ENCODE measurements at places on chromosomes 11 and 22.

DNA sequence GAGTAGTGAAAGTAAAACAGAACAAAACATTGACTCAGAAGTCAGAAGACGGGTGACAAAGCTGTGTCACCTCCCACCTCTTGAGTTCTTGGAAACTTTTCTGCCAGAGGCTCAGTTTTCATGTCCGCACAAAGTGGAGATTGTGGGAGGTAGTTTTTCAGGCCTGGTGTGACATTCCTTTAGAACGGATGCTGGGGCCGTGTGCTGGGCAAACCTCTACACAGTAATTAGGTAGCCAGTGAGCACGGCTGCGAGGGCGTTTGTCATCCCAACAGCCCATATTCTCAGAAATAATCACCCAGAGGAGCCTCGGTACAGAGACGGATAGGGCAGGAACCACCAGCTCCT lies 1054.4 kb downstream of the TBC1D22A start:
- DNase-seq, result no peak

GRCh38 chr22:38097557-38098409 lies 12.7 kb downstream of the BAIAP2L2 start:
- DNase-seq, result no peak

GRCh38 chr22:27317096-27317495 lies 484.5 kb downstream of the MN1 start:
- no peak for DNase-seq

- DNase-seq, result no peak
These were observed 28.3 kb downstream of the ANO5 start for GRCh38 chr11:22221143-22221542.

- DNase-seq, result no peak
These were observed 540 bp downstream of the MEN1 start for GRCh38 chr11:64809781-64810241.

DNA sequence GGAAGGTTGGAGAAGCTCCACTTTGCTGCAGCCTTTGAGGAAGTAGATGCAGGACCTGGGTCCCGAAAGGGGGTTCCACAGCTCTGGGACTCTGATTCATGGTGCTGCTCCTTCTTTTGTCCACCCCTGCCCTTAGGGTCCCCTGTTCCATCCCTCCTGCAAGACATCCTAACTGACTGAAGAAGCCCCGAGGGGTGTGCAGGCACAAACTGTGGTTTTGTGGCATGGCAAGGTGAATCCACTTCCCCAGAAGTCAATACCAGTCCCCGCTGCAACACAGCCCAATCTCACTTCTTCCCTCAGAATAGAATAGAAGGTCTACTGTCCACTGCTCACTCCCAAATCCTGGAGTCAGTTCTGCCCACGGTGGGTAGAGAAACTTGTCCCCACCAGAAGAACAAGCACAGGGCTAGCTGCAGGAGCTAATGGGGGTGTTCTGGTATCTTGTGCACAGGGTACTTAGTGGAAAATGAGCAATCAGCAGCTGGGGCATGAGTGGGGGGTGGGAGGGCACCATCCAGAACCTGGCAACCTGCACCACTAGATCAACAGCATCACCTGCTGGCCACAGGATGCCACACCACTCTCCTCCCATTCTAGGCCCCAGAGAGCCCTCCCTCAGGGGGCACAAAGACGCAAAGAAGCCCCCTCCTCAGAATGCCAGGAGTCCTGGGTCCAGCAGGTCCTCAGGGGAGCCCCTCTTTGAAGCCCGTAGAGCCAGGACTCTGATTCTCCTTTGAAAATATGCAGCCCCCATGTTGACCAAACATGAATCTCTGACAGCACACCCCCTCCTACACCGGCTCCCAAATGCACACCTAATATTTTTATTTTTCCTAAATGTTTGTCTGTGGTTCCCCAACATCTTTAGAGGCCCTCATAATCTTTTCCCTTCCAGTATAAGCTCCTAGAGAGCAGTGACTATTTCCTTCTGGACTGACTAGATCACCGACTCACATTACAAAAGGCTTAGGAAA lies 14.1 kb downstream of the SPATA19 start:
- no peak for DNase-seq

GRCh38 chr22:29255064-29255621 lies 12.6 kb downstream of the RHBDD3 start:
- no peak for DNase-seq

DNA sequence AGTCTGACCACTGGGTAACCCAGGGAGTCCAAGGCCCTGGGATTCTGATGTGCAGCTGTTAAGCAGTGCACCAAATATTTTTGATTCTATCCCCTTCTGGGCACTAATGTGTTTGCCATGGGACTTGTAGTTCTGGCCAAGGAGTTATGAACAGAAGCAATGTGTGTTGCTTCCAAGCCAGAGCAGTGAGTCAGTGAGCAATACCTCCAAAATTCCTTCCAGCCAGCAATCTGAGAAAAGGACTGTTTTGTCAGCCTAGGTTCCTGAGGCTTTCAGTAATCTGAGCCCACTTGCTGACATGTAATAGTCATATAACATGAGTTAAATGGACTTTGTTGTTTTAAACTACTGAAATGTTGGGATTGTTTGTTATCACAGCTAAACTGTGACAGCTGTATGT lies 311.4 kb downstream of the NELL1 start:
- no peak for DNase-seq

GRCh38 chr11:69965821-69966582 lies 112.1 kb upstream of the ANO1 start:
- no peak for DNase-seq

DNA sequence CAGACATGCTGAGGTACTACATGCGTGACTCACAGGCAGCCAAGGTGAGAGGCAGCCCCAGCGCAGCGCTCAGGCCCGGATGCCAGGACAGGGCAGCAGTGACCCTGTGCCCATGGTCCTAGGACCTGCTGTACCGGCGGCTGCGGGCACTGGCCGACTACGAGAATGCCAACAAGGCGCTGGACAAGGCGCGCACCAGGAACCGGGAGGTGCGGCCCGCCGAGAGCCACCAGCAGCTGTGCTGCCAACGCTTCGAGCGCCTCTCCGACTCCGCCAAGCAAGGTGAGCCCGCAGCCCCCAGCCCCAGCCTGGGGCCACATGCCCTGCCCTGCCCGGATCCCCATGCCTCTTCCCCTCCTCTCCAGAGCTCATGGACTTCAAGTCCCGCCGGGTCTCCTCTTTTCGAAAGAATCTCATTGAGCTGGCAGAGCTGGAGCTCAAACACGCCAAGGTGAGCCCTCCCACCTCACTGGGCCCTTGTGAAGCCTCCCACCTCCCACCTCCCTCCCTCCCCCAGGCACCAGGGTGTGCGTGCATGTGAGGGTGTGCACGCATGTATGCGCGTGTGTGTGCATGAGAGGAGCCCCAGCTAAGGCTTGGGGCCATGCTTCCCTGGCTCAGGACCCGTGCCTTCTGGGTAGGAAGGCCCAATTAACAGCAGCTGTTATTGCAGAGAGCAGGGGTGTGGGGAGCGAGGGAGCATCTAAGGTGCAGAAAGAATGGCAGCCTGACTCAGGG lies 5.3 kb downstream of the CFL1 start:
- no peak for DNase-seq

- no peak for DNase-seq
These were observed 15.7 kb downstream of the ROBO3 start for GRCh38 chr11:124880958-124881357.

GRCh38 chr11:73003088-73003487 lies 139.0 kb downstream of the FCHSD2 start:
- no peak for DNase-seq

GRCh38 chr11:58286249-58286648 lies 18.2 kb upstream of the OR10W1 start:
- no peak for DNase-seq

DNA sequence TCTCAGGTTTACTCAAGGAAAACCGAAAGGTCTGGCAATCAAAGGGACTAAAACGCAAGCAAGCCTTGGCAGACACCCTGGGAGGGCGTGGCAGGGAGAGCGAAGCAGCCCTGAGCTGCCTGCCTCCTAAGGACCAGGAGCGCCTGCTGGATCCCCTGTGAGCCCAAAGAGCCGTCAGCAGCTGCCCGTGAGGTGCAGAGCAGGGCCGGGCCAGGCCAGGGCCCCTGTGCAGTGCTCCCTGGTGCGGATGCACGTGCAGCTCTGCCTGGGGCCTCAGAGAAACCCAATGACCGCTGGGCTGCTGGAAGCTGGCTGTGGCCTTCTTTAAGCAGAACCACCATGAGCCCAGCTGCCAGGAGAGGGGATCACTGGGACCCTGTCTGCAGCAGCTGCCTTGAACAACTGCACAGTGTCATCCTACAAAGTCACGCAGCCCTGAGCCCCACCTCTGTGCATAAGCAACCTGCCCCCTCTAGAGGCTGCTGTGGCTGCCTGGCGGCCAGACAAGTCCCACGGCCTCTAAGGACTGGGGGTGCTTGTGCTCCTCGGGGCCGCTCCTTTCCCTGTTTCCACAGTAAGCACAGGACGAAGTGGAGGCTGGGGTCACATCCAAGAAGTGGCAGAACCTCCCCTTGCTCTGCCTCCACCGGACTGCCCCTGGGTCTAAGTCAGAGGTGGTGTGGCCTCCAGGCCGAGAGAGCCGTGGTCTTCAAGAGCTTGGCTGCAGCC lies 29.1 kb upstream of the COMT start:
- no peak for DNase-seq

- no peak for DNase-seq
These were observed 45.5 kb upstream of the CRYBB3 start for GRCh38 chr22:25153961-25154666.

DNA sequence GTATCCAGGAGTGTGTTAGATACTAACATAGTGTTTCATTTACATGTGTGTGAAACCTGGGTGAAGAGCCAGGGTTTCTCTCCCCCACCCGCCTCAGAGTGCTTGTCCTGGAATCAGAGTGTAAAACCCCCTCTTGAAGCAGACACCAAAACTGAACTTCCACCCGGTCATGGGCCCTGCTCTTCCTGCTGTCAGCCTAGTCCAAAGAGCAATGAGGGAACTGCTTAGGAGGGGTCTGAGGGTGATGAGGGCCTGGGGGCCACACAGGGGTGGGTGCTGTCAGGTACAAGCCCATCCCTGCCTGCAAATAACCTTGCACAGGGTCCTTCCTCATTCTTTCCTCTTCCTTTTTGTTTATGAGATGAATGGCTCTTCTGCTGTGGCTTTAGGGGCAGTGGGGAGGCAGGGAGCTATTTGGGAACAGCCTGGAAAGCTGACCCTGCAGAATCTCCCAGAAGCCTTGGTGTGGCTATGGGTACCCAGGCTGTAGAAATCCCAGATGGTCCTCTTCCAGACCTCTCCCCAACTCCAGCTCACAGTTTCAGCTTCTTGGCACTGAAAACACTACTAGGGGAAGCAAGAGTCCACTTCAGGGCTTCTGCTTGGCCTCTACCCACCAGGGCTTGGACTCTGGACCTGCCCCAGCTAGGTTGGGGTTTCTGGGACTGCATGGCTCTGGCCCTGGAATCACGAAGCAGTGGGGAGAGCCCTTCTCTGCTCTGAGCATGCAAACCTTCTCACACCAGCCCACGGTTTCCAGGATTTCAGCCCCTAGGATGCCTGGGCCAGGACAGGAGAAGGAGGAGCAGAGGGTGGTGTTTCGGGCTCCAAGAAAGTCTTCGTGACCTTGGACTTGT lies 8.5 kb downstream of the BATF2 start:
- no peak for DNase-seq

DNA sequence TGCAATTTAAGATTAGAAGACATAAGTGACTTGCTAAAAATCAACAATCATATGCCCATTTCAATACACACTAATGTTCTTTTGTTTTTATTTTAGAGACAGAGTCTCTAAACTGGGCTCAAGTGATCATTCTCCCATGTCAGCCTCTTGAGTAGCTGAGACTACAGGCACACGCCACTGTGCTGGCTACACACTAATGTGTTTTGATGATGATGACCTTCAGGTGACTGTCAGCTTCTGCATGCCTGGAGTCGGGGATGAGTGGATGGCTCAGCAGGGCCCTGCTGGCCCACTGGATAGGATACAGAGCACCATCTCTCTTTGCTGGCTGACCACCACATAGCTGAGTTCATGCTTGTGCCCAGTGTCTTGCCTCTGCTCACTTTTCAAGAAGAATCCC lies 27.0 kb upstream of the POU2AF1 start:
- DNase-seq, result no peak

- DNase-seq, result no peak
These were observed 4.6 kb upstream of the CCDC188 start for GRCh38 chr22:20155330-20156041.

GRCh38 chr11:113564527-113565130 lies 89.4 kb upstream of the DRD2 start:
- DNase-seq, result no peak

DNA sequence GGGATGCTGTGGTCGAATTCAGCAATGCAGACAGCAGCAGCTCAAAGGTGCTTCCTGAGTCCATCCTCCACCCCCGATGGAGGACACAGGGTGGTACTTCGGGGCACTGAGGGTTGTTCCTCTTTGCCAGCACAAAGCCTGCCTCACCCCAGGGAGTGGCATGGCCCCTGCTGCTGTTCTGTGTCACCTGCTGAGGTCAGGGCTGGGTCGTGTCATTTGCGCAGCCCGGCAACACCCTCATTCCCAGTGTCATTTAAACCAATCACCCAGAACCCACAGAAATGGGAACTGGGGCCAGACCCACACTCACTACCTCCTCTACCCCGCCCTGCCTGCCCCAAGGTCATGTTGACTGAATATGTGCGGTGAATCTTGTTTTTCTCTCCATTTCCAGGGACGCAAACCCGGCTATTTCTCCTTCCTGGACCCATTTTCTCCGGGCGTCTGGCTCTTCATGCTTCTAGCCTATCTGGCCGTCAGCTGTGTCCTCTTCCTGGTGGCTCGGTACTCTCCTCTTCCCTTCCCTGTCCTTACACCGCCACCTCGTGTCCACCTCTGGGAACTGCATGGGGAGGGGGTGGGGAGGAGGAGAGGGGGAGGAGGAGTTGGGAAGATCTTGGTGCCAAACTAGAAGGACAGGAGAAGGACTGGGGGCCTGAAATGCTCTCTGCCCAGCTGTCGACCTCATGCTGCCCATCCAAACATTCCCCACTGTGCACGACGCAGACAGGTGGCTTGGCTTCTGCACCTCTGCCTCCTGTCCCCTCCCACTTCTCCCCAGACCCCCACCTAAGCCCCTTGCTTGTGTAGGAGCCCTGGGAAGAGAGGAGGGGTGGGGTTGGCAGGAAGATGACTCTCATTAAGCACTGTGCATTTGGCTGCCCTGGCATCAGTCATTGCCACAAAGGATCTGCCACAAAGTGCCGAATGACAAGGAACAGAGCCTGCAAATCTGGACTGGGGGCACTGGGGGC lies 71.2 kb upstream of the TBCEL start:
- DNase-seq, result peak; percentile 50

- DNase-seq, result no peak
These were observed 556.1 kb downstream of the SOX6 start for GRCh38 chr11:15800111-15800800.

DNA sequence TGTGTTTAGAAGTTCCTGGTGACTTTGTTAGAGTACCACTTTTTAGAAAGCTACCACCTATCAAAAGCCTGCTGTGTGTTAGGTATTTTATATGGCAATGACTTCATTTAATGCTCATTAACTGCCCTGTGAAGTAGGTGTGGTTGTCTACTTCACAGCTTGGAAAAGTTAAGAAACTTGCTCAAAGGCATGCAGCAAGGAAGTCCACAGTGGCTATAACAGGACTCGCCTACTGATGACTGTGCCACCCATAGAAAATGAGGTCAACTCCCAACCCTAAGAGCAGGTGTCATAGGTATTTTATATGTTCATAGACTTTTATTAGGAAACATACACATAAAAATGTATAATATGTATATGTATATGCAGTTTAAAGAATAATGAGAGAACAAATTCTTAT lies 125.2 kb upstream of the PAX6 start:
- no peak for DNase-seq

GRCh38 chr11:37333345-37333744 lies 735.3 kb upstream of the RAG2 start:
- DNase-seq, result no peak
